ENCODE measurements at places on chromosomes 13 and 19.

DNA sequence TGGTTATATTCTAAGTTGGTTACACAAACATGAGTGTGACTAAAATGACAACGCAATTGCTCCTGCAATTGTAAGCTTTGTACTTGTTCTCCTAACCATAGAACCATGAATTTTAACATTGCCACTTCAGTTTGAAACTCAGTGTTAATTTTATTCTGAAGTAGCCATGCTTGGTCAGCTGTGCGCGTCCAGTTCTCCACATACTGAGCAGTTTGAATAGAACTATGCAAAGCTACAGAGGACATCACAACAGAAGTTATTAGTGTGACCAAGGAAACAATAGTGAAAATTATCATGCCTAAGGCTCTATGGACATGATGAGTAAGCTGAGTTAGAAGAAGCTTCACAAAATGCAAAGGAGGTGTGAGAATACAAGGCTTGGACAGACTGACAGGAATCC, 19.6 kb upstream of the ZNF100 start:
- DNase-seq = no peak

- no peak for DNase-seq
Observed at GRCh38 chr19:38206006-38206745, 17.8 kb downstream of the DPF1 start.

- DNase-seq = no peak
Observed at GRCh38 chr13:76732367-76732766, 153.8 kb downstream of the KCTD12 start.

DNA sequence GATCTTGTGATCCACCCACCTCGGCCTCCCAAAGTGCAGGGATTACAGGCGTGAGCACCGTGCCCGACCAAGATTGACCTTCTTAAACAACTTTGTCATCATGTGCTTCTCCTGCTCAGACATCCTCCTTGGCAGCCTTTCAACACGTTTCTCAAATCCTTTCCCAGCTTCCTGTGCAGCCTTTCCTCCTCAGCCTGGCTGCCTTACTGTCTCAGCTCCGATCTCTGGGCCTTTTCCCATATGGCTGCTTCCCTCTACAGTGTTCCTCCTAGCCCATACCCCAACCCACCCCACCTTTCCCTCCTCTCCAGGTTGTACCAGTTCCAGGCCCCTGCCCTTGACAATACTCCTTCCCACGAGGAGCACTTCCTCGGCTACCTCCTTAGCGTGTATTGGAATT, 7.2 kb downstream of the PHF11 start:
- DNase-seq = no peak

DNA sequence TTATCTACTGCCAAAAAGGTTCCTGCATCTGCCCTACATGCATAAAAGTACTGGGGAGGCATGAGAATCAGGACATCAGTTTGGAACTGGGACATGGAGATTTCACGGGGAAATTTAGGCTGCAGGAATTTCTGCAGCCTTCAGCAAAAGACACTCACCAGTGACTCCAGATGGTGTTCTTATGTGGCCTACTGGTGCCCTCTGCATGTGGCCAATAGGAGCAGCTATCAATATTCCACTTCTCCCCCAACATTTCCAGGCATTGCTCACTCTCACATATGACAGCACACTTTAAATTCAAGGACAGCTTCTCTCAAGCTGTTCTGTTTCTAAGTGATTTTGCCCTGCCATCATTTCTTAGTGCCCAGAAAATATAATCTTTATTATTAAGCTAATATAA, 570.5 kb upstream of the ARGLU1 start:
- DNase-seq = no peak

- DNase-seq = peak; percentile 54
Observed at GRCh38 chr13:41971848-41972247, 10.9 kb upstream of the VWA8 start.

DNA sequence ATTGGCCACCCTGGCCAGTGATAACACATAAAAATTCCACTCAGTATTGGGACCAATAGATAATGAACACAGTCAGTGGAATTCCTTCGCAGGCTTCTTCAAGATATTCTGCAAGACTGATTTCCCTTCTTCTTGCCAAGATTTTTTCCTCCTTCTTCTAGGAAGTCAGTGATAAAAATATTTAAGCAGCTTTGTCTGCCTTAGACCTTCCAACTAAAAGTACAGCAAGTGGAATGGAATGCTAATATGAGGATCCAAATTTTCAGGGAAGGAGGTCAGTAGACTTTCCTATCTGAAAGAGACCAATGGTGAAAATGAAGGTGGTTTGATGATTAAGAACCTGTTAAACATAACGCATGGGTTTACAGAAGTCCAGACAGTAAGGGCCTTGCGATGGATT, 9.6 kb downstream of the STARD13 start:
- DNase-seq = no peak

GRCh38 chr13:49370371-49370770, 73.5 kb downstream of the CAB39L start:
- no peak for DNase-seq

- no peak for DNase-seq
Observed at GRCh38 chr19:7924241-7924640, 1.7 kb downstream of the CTXN1 start.

DNA sequence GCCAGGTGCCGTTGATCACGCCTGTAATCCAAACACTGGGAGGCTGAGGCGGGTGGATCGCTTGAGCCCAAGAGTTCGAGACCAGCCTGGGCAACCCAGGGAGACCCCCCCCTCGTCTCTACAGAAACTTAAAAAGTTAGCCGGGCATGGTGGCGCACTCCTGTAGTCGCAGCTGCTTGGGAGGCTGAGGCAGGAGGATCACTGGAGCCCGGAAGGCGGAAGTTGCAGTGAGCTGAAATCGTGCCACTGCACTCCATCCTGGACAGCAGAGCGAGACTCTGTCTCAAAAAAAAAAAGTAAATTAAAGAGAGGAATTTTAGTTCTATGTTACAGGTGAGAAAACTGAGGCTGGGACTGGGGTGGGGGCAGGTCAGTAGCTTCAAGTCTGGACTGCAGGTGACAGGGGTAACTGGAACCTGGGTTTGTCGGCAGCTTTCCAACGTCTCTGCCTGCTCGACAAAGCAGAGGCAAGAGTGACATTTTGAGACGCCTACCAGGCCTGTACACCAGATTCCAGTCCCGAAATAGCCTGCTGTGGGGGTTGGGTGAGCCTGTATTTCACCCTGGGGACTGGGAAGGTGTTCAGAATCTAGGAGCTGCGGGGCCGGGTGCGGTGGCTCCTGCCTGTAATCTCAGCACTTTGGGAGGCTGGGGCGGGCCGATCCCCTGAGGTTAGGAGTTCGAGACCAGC, 1.2 kb downstream of the SELENOW start:
- no peak for DNase-seq

- peak; percentile 82 for DNase-seq
Observed at GRCh38 chr13:50082426-50083281, 67.4 kb downstream of the KCNRG start.

- no peak for DNase-seq
Observed at GRCh38 chr19:57434386-57435061, 601 bp upstream of the ZNF749 start.

DNA sequence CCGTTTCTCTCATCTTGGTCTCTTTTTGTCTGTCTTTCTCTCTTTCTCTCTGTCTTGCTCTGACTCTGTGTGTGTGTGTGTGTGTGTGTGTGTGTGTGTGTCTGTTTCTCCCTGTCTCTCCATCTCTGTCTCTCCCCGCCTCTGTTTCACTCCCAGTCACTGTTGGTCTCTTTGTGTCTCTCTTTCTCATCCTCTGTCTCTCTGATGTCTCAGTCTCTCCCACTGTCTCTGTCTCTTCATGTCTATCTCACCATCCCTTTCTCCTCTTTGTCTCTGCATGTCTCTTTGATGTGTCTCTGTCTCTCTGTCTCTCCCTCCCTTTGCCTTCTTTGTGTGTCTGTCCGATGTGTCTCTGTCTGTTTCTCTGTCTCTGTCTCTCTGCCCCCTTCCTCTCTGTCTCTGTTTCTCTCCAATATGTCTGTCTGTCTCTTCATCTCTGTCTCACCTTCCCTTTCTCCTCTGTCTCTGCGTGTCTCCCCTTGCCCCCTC, 2.5 kb downstream of the NFIC start:
- DNase-seq = no peak

DNA sequence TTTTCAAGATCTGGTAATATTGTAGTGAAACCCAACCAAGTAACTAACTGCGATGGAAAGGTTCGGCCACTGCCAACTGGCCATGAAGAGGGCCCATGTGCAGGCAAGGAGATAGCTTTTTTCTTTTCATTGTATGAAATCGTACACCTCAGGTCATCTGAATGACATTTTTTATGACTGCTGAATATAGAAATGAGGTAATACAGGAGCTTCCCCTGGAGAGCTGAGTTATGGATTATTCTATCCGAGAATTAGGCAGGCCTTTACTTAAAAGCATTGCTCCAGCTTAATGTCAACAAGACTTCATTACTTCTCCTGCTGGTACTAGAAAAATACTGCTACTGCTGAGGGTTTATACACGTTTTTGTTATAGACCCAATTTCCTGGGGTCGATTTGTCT, 1215.6 kb downstream of the EFNB2 start:
- no peak for DNase-seq

- no peak for DNase-seq
Observed at GRCh38 chr19:50392759-50393158, 8.6 kb downstream of the POLD1 start.

DNA sequence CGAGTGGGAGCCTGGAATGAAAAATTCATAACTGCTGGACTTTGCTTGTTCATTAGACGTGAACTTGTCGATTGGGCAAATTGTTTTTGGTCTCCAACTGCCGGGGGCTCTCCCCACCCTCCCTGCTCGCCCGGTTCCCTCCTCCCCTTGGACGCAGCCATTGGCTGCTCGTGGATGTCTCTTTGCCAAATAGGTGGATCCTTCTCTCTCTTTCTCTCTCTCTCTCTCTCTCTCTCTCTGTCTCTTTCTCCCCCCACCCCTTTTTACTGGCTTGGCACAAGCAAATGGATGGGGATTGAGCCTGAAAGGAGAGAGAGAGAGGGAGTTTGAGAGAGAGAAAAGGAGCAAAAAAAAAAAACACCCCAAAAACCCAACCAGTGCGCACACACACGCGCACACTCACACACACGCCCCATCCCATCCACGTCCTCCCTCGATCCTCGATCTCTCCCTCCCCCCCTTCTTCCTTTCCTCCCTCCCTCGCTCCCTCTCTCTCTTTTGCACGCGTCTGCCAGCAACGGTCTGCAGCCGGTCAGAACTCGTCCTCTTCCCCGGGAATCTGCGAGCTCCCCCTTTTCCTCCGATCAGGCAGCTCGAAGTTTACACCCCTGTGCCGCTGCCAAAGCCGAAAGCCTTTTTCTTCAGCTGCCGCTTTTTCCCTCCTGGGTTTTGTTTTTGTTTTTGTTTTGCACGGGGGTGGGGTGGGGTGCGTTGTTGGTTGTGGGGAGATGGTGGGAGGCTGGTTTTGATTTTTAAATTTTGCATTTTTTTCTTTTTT, 27.8 kb downstream of the NFIX start:
- DNase-seq = no peak

GRCh38 chr19:6854758-6855157, 32.6 kb upstream of the ADGRE1 start:
- DNase-seq = no peak

GRCh38 chr19:17209126-17210036, 5.8 kb upstream of the USE1 start:
- peak; percentile 51 for DNase-seq

DNA sequence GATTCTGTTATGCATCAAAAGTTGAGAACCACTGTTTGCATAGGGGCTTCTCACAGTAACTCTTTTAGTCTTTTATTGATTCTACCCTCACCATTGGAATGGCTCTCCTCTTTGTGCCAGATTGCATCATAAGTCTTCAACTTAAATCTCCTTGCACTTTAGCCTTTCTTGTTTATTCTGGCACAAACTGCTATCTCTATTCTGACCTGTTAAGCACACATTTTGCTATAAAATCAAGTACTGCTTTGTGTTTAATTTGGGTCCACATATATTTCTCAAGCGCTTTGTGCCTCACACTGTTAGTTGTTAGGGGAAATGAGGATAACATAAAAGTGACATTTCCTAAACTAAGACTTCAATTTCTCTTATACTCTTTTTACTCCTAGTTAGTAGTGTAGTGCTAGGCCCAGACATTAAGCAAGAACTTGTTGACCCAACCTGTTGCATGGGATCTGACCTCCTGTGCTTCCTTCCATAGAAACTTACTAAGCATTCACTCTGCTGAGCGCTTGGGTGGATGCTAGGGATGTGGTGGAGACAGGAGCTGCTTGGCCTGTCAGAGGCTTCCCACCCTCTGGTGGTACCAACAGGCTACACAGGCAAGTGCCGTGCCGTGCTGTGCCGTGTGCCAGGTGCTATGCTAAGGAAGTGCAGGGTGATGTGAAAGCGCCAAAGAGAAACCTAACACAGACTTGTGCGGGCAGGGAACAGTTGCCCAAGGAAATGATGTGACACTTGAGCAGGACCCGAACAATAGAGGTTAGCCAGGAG, 1.2 kb downstream of the UTP14C start:
- DNase-seq = no peak

DNA sequence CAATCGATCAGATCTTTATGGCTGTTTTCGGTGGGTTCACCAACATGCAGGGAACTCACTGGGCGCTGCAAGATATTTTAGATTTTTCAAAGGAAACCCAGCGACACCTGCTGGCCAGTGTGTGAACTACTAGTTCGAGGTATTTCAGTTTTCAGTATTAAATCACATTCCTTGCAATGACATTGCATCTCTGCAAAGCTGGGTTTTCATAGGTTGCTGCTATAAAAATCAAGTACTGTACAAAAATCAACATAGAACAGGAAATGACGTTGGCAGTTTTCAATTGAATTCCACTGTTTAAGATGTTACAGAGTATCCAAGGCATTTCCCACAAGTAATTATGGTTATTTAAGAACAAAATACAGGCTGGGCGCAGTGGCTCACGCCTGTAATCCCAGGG, 17.6 kb downstream of the LIG1 start:
- peak; percentile 70 for DNase-seq

DNA sequence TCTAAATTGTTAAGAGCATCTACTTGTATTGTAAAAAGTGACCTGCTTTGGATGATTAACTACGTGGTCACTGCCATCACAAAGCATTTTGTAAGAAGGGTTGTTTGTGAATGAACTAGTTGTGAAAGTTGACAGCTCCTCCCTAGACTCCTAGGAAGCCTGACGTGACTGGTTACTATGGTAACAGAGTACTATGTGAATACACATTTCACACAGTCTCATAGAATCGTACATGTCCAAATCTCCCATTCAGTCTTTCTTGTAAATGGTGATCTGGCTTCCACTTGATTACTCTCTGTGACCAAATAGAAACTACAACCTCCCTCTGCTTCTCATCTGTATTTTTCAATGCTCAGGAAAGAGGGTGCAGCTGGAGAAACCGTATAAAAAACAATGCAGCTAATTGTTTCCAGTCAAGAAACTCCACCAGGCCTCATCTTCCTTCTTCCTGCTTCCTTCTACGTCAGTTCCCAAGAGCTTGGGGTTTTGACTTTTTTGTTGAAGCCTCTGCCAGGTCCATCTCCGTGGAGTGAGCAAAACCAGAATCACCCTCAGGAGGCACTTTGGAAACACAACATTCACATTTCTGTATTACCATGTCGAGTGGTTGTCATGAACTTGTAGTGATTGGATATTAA, 83.4 kb downstream of the GPC6 start:
- DNase-seq = no peak

GRCh38 chr19:39448271-39448670, 2.9 kb downstream of the SUPT5H start:
- peak; percentile 11 for DNase-seq

- DNase-seq = no peak
Observed at GRCh38 chr13:77136902-77137420, 110.0 kb upstream of the FBXL3 start.

GRCh38 chr19:30159636-30160035, 212.5 kb upstream of the ZNF536 start:
- no peak for DNase-seq
